ENCODE measurements at places on chromosomes 13 and 19.
A peak's percentile ranks its signal among the peaks of the same experiment; 100 is the strongest.

DNA sequence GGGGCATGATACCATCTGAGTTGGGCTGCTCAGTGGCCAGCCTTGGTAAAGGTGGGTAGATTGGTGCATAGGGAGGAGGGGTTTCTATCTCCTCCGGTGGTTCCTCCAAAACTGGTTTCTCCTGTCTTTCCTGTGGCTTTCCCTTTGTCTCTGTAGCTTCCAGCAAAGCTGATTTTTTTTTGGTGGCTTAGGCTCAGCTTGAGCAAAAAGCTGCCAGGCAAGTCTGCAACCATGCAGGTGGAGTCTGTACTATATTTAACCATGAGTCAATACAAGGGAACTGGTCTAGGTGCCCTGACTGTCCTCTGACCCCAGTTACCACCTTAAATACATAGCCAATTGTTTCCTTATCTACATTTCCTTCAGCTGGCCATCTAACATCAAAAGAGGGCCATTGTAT, 64.0 kb upstream of the ZNF681 start:
- DNase-seq = no peak
- H3K4me3 ChIP-seq = no peak overlapping the region
- H3K4me1 ChIP-seq = no peaks in the 10 kb centered on the region
- no peaks in the 10 kb centered on the region for H3K36me3 ChIP-seq

GRCh38 chr19:48351341-48351752, 12.4 kb downstream of the TMEM143 start:
- H3K4me1 ChIP-seq = no peaks in the 10 kb centered on the region
- peak; percentile 26 for DNase-seq
- H3K4me3 ChIP-seq = no peak overlapping the region
- no peaks in the 10 kb centered on the region for H3K36me3 ChIP-seq
- no peaks in the 10 kb centered on the region for H3K27me3 ChIP-seq

DNA sequence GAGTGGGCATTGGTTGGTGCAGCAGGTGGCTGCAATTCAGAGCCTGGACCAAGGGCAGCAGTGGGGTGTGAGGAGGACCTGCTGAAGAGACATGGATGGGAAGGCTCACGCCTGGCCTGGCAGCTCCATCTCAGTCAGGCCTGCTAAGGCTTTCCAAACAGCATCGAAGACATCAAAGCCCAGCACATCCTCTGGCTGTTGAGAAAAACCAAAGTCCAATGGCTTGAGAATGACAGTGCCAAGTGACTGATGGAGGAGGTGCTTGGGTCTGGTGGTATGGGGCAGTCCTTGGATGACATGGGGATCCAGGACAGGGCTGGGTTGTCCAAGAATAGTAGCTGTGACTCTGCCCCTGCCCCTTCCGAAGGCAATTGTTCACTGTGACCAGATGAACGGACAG, 19.0 kb upstream of the XPO4 start:
- H3K4me1 ChIP-seq = no peaks in the 10 kb centered on the region
- no peak overlapping the region for H3K27ac ChIP-seq
- no peaks in the 10 kb centered on the region for H3K36me3 ChIP-seq
- DNase-seq = no peak

GRCh38 chr13:79282976-79283375, 123.1 kb downstream of the RBM26 start:
- peak; percentile 8 for DNase-seq
- H3K36me3 ChIP-seq = no peaks in the 10 kb centered on the region

- no peaks in the 10 kb centered on the region for H3K27me3 ChIP-seq
- no peaks in the 10 kb centered on the region for H3K4me1 ChIP-seq
- no peak overlapping the region for H3K27ac ChIP-seq
- H3K36me3 ChIP-seq = peaks cover 2% of the 10 kb centered on the region
Observed at GRCh38 chr13:100662468-100663211, 12.0 kb downstream of the TMTC4 start.

DNA sequence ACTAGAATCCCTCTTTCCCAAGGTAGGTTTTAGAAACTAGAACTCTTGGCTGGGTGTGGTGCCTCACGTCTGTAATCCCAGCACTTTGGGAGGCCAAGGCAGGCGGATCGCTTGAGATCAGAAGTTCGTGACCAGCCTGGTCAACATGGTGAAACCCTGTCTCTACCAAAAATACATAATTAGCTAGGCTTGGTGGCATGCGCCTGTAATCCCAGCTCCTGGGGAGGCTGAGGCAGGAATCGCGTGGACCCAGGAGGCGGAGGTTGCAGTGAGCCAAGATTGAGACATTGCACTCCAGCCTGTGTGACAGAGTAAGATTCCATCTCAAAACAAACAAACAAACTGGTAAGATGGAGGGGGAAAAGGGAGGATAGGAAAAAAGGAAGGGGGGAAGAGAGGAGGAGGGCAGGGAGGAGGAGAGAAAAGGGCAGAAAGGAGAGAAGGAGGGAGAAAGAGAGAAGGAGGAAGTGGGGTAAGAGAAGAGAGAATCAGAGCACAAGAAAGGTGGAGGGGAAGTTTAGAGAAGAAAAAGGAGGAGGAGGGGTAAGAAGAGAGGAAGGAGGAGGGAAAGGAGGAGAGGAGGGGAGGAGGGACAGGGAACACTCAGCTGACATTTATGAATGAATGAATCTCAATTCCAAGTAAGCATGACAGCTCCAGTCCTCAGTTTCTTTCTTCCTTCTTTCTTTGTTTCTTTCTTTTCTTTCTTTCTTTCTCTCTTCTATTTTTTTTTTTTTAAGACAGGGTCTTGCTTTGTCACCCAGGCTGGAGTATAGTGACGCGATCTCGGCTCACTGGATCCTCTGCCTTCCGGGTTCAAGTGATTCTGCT, 2.6 kb upstream of the SLC27A1 start:
- no peak overlapping the region for H3K27ac ChIP-seq
- peaks cover 5% of the 10 kb centered on the region for H3K4me1 ChIP-seq
- H3K4me3 ChIP-seq = no peak overlapping the region

GRCh38 chr13:28258417-28258816, 120.1 kb downstream of the PAN3 start:
- no peaks in the 10 kb centered on the region for H3K27me3 ChIP-seq
- H3K4me3 ChIP-seq = no peak overlapping the region
- no peak for DNase-seq
- no peak overlapping the region for H3K27ac ChIP-seq

DNA sequence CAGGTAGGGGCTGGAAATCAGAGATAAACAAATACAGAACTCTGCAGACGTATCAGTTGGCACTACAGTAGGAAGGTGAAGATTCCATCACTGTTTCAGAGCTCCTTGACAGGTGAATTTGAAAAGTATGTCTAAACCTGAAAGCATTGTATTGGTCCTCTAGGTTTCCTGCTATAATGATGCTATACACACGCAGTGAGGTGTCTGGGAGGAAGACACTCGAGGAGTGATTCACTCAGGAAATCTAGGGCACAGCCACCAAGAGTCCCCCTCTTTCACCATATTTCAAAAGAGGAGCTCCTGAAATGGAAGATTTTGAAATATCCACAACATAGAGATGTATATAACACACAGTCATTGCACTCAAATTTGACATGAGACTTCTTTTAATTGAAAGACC, 331.0 kb upstream of the DACH1 start:
- no peaks in the 10 kb centered on the region for H3K36me3 ChIP-seq
- no peak overlapping the region for H3K4me3 ChIP-seq
- no peak for DNase-seq
- no peak overlapping the region for H3K27ac ChIP-seq
- H3K4me1 ChIP-seq = no peaks in the 10 kb centered on the region

- H3K4me1 ChIP-seq = no peaks in the 10 kb centered on the region
- H3K27me3 ChIP-seq = no peaks in the 10 kb centered on the region
- no peak overlapping the region for H3K4me3 ChIP-seq
- no peaks in the 10 kb centered on the region for H3K36me3 ChIP-seq
- H3K27ac ChIP-seq = no peak overlapping the region
- peak; percentile 21 for DNase-seq
Observed at GRCh38 chr13:107585469-107586180, 629.7 kb downstream of the LIG4 start.

All from fibroblast of lung (primary cell).